ENCODE measurements at places on chromosomes 2 and 18. TPM values are rescaled to one million over a fixed set of nuclear protein-coding genes. Genes with fewer than 3 reads are reported as not detected.

- DNase-seq: no peak
These were observed 148.6 kb downstream of the B3GNT2 start for GRCh38 chr2:62344472-62344871.

- DNase-seq: no peak
These were observed 58.8 kb upstream of the CDC42EP3 start for GRCh38 chr2:37730037-37730818.

DNA sequence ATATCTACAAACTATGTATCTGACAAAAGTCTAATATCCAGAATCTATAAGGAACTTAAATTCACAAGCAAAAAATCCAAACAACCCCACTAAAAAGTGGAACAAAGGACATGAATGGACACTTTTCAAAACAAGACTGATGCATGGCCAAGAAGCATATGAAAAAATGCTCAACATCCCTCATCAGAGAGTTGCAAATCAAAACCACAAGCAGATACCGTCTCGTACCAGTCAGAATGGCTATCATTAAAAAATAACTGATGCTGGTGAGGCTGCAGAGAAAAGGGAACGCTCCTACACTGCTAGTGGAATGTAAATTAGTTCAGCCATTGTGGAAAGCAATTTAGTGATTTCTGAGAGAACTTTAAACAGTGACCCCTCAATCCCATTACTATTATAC is 56.5 kb downstream of the CCBE1 start:
- no peak for DNase-seq

Gene G6PC2
- 0.15 TPM for total RNA-seq

Gene FARP2
- 19.5 TPM for total RNA-seq

Gene CDH2
- total RNA-seq: 356 TPM
